SJSA1 (cell line): ENCODE measurements at places on chromosomes 12 and 14. TPM values are rescaled to one million over a fixed set of nuclear protein-coding genes. Genes with fewer than 3 reads are reported as not detected.

DNA sequence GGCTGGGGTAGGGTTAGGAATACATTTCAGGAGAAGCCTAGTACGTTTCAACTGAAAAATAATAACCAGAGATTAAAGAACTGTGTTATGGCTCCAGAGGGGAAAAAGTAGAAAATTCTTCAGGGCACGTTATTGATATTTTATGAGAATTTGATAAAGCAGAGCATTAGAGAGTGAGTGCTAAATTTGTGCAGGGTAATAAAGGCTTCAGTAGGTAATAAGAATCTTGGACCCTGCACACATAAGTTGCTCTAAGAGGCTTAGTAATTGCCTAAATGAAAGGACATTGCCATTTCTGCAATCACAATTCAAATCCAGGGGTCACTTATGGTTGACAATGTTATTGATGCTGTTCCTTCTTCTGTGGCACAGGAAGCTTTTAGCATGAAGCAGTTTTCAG is 439.4 kb upstream of the DCN start:
- no peak for DNase-seq

DNA sequence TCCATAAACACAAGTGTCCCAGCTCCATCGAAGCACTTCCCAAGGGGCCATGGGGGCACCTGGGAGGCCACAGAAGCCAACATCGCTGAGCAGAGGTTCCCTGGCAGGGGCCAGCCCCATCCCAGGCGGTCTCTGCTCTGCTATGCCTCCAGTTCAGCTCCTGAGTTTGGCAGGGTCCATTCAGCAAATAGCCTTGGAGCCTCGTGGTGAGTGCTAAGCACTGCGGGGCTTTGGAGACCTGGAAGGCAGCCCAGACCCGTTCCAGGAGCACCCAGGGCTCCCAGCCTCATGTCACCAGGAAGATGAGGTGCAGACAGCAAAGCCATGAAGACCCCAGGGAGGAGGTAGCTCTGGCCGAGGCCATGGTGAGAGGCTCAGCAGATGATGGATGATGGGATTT is 109.5 kb downstream of the LGMN start:
- no peak for DNase-seq

DNA sequence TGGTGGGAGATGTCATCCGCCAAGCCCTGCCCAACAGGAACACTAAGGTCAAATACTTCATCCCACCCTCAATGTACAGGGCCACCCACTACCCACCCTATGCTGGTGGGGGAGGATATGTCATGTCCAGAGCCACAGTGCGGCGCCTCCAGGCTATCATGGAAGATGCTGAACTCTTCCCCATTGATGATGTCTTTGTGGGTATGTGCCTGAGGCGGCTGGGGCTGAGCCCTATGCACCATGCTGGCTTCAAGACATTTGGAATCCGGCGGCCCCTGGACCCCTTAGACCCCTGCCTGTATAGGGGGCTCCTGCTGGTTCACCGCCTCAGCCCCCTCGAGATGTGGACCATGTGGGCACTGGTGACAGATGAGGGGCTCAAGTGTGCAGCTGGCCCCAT is 3.5 kb downstream of the B3GNT4 start:
- no peak for DNase-seq

DNA sequence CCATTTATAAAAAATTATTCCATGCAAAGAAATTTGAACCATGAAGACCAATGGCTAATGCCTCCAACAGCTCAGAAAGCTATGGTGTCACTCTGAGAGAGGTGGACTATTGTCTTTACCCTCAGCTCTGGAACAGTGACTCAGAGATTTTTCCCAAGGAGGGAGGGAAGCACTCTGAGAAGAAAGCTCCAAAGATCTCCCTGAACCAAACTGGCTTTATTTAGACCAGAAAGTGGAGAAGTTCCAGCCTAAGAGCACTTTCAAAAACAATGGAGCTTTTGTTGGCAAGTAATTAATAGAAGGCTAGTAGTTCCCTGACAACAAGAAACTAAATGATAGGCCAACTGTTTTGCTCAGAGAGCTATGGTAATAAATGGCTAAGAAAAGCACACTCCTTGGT is 599.9 kb upstream of the MDGA2 start:
- no peak for DNase-seq

- no peak for DNase-seq
Measured at GRCh38 chr12:49288922-49289555, 5.9 kb upstream of the PRPH start.

DNA sequence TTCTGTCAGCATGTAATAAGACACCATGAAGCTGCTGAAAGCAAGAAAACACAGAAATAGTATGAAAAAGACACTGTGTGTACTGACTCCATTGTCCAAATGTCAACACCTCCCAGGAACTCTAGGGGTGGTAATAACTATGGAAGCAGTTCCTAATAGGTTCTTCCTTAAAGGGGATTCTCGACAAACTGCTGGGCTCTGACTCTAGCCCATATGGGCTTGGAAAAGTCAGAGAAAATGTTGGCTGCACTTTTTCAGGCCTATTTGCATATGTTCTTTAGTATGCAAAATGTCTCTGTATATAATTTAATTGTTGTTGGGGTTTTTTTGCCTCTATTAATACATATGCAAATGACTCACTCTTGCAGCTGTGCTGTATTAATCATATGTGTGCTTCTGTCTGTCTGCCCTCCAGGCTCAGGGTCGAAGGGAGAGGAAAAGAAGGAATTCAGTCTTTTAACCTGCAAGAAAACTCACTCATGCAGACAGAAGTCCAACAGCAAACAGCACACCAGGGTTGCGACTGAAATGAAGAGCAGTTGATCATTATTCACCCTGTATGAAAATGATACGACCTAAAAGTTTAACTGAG is 317.6 kb downstream of the SOX5 start:
- DNase-seq, result no peak

GRCh38 chr12:116672842-116673516 is 64.9 kb downstream of the SPRING1 start:
- DNase-seq, result no peak

GRCh38 chr14:36659822-36660735 is 1.6 kb upstream of the PAX9 start:
- DNase-seq, result no peak

GRCh38 chr14:85856430-85856829 is 326.5 kb downstream of the FLRT2 start:
- no peak for DNase-seq

DNA sequence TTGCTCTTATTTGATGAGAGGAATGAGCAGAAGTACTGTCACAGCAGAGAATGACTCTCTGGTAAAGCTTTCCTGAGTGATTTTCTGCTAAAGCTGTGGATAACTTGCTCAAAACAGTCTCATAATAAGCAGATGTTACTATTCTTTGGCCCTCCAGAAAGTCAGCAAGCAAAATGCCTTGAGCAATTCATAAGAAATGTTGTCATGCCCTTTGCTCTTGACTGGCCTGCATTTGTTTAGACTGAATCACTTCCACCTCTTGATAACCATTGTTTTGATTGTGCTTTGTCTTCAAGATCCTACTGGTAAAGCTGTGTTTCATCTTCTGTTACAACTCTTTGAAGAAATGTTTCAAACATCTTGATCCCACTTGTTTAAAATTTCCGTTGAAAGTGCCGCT is 457.9 kb upstream of the FOXG1 start:
- no peak for DNase-seq

GRCh38 chr12:9750276-9751203 is 10.2 kb downstream of the CD69 start:
- DNase-seq, result peak; percentile 62

DNA sequence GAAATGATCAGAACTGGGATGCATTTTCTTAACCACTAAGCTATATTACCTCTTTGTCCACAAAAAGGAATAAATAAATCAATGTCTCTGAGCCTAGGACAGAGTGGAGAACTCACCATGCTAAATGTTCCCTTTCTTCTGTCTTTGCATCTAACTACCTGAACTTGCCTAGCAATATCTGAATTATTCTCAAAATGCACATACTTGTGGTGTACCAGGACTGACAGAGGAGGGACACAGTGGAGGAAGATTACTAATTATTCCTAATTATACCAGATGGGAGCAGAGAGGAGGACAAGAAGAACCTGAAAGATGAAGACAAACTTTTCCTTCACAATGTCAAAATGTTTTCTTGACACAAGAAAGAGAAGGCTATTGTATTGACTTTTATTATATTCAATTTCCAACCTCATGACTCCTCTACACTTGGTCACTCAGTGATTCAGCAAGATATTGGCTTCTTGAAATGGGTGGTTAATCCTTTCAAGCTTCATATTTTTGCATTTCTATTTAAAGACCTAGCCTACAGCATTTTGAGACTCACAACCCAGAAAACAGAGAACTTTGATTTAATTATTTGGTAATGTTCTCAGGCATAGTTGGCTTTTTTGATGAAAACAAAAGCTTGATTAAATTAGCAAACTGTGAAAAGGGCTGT is 117.2 kb upstream of the LRFN5 start:
- DNase-seq, result no peak

DNA sequence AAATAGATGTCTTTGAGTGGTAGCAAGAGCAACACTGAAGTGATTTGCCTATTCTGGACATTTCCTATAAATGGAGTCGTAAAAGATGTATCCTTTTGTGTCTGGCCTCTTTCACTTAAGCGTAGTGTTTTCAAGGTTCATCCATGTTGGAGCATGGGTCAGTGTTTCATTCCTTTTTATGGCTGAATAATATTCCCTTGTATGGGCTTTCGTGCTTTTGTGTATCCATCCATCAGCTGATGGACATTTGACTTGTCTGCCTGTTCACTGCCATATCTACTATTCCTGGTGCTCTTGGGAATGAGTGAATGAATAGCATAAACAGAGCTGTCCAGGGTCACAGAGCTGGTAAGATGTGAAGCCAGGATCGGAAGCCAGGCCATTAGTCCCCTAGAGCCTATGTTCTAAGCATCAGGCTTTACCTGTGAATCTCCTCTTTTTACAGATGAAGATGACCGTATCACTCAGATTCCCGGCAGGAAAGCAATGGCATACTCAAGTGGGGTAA is 1.8 kb upstream of the P2RX7 start:
- DNase-seq, result no peak

DNA sequence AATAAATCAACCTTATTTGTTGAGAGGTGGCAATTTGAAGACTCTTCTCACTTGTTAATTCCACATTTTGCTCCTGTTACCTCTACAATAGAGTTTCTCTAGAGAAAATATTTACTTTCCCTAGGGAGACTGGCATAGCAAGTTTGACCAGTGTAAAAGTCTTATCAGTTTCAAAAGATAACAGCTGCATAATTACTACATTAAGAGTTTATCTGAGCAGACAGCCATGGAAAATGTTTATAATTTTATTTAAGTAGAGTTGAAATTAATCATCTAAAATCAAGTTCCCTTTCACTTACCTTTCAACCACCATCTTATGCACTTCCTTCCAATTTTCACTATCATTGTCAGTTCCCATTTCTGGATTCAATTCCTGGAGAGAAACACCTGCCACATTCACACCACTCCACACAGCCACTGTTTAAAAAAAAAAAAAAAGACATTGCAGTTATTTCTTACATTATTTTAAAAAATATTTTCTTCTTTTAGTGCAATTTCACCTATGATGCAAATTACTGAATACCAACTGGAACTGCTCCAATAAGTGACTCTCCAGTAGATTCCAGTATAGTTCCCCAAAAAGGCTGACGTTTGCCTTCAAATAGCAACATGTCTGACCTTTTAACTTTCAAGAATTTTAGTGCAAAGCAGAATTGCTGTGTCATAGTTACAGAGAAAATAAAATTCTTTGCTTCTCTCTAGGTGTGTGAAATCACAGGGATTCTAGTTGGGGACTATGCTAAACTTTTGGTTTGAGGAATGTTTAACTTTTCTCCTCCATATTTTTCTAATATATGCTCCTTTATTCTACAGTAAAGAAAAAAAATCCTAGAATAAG is 19.4 kb downstream of the LDHB start:
- no peak for DNase-seq

DNA sequence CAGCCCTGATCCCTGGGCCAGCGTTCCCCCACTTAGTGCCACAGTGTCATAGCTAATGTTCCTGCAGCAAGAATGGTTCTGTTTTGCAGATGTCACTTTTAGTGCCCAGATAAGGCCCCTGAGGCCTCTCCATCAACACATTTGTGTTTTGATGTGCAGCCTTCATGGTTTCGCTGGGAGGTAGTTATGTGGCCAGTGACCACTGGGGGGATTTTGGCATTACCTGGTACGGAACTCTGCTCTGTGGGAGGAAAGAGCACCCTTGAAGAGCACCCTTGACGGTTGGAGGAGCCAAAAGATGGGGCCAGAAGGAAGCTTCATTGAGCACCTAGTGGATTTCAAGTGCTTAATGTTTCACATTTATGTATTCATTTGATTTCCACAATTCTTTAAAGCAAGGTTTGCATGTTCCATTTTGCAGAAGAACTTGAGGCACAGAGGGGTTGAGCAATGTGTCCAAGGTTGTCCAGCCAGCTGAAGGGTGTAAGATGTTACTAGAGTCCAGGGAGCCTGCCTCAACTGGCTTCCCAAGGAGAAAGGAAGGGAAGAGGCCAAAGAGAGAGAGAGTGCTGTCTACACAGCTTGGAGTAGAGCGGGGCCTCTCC is 13.0 kb downstream of the SERPINA11 start:
- no peak for DNase-seq

DNA sequence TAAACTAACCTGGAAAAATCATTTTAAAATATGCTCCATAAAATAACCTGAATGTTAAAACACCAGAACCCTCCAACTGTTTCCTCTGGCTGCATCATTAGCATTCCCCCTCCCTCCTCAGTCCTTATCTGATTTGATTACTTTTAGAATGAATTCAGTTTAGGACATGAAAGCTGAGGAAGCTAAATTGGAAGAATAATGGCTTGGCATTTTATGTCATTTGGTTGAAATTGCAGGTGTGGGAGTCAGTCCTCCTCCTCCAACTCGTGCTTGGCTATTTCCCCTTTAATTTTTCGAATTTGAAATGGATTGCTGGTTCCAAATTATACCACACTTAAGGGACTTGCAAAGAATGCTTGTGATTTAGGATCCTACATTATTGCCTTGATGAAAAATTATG is 473.0 kb upstream of the STXBP6 start:
- no peak for DNase-seq

DNA sequence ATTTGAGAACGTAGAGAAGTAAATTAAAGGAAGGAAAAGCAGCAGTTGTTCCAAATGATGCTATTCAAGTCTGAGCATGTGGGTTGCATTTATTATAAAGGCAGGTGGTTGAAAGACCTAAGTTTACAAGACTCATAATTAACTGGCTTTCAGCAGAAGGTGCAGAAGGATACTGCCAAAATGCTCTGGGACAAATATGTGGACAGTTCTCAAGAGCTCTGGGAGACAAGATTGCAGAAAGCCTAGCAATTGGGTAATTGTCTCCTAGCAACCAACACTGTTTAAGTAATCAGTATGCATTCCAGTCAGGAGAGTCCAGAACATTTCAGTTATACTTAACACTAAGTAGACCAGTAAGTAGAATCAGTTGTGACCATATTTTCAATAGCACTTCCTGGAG is 131.5 kb downstream of the GPR135 start:
- no peak for DNase-seq

GRCh38 chr14:93009471-93010129 is 86.7 kb downstream of the CHGA start:
- no peak for DNase-seq

The CATSPERB gene
- not detected in 2 replicates for total RNA-seq

The MYRFL gene
- not detected in 2 replicates for total RNA-seq

The FAM222A gene
- 7.4 and 7.8 TPM in 2 replicates for total RNA-seq

The CFL2 gene
- total RNA-seq, result 143 and 147 TPM in 2 replicates

The ENDOU gene
- not detected in 2 replicates for total RNA-seq

The SINHCAF gene
- 38.4 and 47.5 TPM in 2 replicates for total RNA-seq

The SMIM41 gene
- not detected in 2 replicates for total RNA-seq

The SERPINA4 gene
- not detected in 2 replicates for total RNA-seq

The MYF6 gene
- total RNA-seq, result not detected in 2 replicates

The MYO1A gene
- not detected in 2 replicates for total RNA-seq

The PLCZ1 gene
- not detected in 2 replicates for total RNA-seq

The EPS8 gene
- 29.4 and 52.7 TPM in 2 replicates for total RNA-seq

The POTEM gene
- not detected in 2 replicates for total RNA-seq

The VCPKMT gene
- 12.0 and 13.4 TPM in 2 replicates for total RNA-seq

The PTPRB gene
- total RNA-seq, result 3.0 and 4.5 TPM in 2 replicates

The SLC35F4 gene
- total RNA-seq, result not detected in 2 replicates

The CLEC9A gene
- total RNA-seq, result not detected in 2 replicates
